ENCODE measurements at places on chromosomes 2 and 18.
A peak's percentile ranks its signal among the peaks of the same experiment; 100 is the strongest.

DNA sequence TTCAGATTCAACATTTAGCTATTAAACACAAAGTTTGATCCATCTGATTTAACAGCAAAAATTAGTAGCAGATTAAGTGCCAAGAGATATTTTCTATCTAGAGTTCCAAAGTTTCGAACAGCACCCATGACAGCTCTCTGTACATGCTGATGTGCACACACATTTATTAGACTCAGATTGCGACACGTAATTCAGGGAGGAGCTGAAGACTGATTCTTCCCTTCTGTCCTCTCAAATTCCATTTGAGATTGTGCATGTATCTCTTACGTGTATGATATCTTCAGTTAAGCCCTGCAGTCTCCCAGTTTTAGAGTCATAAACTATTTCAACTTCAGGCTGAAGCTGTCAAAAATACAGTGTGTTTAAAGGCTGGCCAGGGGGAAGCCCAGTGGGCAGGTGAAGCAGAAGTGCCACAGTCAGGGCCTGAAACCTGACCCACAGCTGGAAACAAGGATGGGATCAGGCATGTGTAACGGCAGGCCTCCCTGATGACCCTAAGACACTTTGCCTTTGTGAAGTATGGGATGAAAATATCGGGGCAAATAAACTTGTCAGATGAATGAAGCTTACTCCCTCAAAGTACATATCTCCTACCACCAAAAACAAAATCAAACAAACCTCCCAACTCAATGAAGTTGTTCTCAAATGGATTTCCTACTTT lies 30.6 kb downstream of the CYB5A start:
- no peak for ATAC-seq

- no peak for ATAC-seq
Measured at GRCh38 chr2:240930096-240930630, 24.0 kb downstream of the CROCC2 start.

DNA sequence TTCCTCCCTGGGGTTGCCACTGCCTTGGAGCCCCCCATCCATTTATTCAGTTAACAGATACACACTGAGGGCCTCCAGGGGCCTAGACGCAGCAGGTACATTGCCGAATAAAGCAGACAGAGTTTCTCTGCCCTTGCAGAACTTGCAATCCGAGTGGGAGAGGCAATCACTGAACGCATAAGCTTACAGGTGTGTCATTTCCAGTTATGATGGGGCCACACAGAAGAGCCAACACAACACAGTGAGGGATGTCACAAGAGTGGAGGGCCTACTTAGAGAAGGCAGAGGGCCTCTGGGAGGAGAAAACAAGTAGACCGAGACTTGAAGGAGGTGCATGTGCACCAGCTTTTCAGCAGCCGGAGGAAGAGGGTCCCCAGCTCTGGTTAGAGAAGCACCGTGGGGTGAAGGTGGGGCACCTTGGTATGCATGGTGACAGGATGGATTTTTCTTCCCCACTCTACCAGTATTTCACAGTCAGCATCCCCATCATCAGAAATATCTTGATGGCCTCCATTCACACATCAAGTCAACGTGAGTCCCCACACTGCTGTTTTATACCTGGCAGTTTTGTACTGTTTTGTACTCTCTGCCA lies 150.9 kb downstream of the SMAD7 start:
- no peak for ATAC-seq

DNA sequence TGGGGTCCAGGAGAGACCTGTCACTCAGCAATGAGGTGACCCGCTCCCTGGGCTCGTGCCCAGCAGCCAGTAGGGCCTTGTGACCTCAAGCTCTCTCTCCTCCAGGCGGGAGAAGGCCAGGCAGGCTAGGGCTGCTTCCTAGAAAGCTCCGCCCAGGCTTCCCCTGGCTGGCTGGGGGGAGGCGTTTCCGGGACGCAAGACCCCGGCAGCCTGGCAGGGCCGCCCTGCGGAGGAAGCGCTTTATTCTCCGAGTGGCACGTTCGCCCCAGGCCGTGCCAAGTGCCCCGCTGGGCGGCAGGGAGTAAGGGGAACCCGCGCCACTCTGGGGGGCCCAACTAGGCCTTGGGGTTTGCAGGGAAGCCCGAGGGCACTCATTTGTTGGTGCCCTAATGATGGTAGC lies 21.2 kb upstream of the EPAS1 start:
- no peak for ATAC-seq

- peak; percentile 4 for ATAC-seq
Measured at GRCh38 chr2:36371070-36371874, 15.7 kb downstream of the CRIM1 start.

GRCh38 chr18:37705016-37705415 lies 139.4 kb upstream of the CELF4 start:
- ATAC-seq = no peak

DNA sequence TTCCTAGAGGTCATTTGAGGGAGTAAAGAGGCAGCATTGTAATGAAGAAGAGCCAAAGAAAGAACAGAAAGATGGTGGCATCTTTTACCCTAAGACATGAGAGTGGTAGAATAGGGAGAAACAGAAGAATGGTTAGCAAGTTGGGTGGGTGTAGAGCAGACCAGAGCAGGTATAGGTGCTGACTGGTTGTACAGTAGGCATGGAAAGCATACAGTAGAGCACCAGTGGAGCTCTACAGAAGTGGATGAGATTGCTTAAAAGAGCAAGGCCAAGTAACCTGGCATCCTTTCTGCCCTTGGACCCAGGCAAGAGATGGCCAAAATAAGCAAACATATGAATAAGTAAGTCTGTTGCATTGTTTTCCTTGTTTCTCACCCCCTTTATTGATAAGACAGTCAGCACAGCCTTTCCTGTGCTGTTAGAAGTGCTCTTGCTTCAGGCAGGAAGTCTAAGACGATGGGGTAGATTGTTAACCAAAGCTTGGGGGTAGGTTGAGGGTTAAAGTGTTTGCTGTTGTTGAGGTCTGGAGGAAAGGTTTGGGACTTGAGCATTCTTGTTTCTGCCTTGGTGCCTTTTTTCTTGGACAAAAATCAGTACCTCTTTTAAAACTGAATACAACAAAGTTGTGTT lies 76.9 kb downstream of the DIS3L2 start:
- no peak for ATAC-seq

DNA sequence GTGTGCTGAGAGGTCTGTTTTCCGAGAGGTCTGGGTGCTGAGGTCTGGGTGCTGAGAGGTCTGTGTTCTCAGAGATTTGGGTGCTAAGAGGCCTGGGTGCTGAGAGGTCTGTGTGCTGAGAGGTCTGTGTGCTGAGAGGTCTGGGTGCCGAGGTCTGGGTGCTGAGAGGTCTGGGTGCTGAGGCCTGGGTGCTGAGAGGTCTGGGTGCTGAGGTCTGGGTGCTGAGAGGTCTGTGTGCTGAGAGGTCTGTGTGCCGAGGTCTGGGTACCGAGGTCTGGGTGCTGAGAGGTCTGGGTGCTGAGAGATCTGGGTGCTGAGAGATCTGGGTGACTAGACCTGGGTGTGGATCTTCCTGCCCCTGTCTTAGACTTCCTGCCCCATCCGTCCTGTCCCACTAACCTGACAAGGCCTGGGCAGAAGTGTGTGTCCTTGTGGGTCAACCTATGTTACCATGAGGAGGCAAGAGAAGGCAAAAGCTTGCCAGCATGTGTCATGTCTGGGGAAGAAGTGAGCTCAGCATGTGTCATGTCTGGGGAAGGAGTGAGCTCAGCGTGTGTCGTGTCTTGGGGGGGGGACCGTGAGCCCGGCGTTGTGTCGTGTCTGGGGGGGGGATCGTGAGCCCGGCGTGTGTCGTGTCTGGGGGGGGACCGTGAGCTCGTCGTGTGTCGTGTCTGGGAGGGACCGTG lies 69.3 kb downstream of the KCNG2 start:
- ATAC-seq = no peak

GRCh38 chr2:45134014-45134413 lies 124.8 kb upstream of the SIX2 start:
- ATAC-seq = no peak

DNA sequence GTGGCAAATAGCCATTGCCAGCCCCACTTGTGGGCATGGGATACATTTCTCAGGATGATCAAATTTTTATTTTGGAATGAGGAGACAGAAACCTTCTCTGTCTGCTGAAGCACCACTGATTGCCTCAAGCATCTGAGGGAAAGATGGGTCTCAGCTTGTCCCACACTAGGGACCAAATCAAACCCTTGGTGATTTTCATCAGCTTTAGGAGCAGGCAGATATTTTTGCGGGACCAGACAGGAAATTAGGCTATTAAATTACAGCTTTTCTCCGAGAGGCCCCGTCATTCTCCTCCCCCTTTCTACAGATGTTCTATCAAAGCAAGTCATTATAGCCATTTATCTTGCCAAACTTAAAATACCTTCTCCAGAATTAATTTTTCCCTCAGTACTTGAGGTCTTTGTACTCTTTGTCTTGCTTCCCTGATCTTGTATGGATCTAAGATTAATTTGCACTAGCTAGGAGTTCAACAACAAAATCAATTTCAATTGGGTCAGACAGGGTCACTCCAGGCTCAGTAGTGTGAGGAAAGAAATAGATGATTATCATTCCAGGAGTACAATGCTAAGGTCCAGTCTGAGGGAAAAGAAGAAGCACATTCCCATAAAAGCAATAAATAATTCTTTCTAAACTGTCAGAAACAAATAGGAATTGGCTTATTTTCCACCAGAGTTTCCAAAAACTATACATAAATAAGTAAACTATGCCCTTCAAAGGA lies 818.1 kb upstream of the SOX11 start:
- ATAC-seq = peak; percentile 14

- ATAC-seq = no peak
Measured at GRCh38 chr2:20597860-20598183, 53.1 kb downstream of the HS1BP3 start.

DNA sequence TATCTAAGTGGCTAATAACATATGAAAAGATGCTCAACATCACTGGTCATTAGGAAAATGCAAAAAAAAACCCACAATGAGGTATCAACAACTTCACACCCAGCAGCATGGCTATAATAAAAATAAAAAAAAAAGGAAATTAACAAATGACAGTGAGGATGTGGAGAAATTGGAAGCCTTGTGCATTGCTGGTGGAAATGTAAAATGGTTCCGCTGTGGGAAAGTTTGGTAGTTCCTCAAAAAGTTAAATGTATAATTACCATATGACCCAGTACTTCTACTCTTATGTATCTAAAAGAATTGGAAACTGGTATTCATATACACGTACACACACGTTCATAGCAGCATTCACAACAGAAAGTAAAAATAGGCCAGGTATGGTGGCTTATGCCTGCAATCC lies 15.5 kb upstream of the CACNB4 start:
- no peak for ATAC-seq

- no peak for ATAC-seq
Measured at GRCh38 chr2:102279391-102279735, 32.0 kb upstream of the IL1RL1 start.

DNA sequence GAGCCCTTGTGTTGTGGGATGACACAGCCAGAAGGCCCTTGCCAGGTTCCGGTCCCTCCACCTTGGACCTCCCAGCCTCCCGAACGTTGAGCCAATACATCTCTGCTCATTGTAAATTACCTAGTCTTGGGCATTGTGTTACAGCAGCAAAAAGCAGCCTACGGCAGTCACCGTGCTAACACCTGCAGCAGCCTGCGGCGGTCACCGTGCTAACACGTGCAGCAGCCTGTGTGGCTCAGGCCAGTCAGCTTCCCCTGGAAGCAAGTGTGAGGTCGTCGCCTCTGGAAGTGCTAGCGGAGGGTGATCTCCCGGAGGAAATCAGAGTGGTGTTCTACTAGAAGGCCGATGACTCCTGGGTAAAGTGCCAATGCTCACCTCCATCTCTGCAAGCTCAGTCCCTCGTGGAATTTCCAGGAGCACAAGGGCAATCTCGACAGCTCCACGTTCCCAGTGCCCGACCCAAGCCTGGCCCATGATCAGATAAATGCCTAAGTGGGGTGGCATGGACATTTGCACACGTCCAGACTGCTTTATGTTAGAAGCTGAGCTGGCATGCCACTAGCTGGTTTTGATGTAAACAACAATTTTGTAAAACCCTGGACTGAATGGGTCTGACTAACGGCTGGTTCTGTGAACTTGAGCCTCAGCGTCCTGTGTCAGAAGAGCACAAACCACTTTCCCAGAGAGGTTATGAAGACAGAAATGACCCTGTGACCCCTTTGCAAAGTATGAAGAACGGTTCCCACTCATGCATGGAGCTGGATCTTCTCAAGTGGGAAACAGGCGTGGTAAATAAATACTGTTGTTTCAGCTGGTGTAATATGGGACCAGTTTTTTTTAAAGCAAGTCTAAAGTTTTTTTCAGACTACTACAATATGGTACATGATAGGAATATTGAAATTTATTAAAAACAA lies 11.4 kb upstream of the CNDP1 start:
- no peak for ATAC-seq

- no peak for ATAC-seq
Measured at GRCh38 chr2:74779587-74780135, 54.3 kb upstream of the HK2 start.

GRCh38 chr18:25100418-25100817 lies 251.5 kb downstream of the ZNF521 start:
- ATAC-seq = no peak

DNA sequence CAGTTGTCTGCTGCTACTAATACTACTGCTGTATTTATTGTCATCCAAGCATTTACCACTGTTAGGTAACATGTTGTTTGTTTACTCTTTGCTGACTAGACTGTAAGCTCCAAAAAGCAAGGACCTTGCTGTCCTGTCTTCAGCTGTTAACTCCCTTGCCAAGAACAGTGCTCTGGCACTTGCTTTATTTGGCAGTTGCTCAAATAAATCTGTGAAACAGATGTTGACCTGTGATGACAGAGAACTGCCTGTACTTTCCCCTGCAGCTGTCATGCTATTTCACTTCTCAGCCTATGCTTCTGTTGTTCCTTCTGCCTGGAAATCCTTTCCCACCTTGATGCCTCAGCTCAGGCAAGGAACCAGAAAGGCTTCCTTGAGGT lies 181.2 kb downstream of the ATAD2B start:
- no peak for ATAC-seq
